Activated CD4-positive, alpha-beta T cell treated with anti-CD3 and anti-CD28 coated beads for 24 hours (primary cell): ENCODE measurements at places on chromosomes 2 and 18.

- no peak for DNase-seq
Measured at GRCh38 chr2:46915281-46915810, at the start of gene MCFD2. MCFD2 (minus strand) TSS chr2:46915806; CDS start chr2:46909171, 6,635 bp downstream.

GRCh38 chr2:11674983-11675382 is 5.0 kb upstream of the NTSR2 start:
- no peak for DNase-seq

DNA sequence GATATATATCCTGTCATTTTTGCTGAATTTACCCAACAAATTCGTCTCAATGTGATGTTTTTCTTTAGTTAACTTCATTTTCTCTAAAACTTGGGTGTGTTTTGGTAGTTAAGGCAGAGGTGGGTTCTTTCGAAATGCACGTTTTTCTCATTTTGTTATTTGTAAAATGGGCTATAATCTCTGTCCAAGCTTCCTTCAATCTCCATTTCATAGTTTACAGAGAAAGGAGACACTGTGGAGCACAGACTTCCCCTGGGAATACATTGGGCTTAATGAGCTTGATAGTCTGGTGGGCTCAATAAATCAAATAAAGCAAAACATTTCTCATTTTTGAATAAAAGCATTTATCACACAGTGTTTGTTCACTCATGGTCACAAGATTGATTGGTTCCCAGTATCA is 145.1 kb downstream of the AGPS start:
- DNase-seq, result no peak

GRCh38 chr18:4672162-4672561 is 217.1 kb upstream of the DLGAP1 start:
- no peak for DNase-seq

DNA sequence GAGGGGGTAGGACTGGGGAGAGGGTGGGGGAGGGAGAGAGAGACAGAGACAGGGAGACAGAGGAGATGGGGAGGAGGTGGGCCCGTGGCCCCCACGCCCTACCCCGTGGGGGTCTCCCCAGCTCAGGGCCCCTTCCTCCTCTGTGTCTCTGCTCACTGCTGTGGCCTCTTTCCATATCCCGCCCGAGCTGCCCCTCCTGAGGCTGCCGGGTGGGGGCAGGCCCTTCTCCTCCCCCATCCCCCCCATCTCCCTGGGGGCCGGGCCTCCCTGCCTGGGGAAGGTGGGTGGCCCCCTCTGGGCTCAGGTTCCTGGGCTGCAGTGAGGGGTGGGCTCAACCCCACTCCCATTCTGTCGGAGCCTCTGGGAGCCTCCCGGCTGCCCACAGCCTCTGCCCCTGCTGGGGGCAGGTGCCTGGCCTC is 332 bp upstream of the PDCD1 start:
- DNase-seq, result no peak

DNA sequence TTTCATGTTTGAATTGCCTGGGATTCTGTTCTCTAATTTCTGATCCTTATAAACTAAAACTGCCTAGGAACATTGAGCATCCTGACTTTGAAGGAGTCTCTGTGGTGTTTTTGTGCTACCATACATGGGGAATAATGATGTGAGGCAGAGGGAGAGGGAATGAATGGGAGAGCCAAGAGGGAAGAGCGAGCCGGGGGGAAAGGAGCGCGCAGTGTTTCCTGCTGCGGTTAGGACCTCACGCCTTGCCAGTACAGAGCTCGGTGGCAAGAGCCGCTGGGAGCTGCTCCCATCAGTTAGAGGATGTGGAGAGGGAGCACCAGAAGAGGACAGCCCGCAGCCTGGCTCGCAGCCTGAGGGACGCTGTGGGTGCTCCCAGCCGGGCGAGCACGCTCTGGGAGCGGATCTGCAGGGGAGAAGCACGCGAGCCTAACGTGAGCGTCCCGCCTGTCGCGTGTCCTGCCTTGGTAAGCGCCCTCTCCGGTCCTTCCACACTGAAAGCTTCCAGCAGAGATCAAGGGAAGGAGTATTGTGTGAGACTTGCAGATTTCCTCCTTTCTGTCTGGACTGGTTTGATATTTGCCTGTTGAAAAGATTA is 114.7 kb downstream of the FAM210A start:
- DNase-seq, result no peak

DNA sequence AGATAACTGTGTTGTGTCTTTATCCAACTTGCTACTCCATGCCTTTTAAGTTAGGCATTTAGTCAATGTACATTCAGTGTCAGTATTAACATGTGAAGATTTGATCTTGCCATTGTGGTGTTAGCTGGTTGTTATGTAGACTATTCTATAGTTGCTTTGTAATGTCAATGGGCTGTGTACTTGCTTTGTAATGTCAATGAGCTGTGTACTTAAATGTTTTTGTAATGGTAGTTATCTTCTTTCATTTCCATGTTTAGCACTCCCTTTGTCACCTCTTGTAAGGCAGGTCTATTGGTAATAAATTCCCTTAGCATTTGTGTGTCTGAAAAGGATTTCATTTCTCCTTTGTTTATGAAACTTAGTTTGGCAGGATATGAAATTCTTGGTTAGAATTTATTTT is 53.4 kb downstream of the MC4R start:
- no peak for DNase-seq

GRCh38 chr2:32825291-32825712 is 121.5 kb upstream of the LTBP1 start:
- no peak for DNase-seq

DNA sequence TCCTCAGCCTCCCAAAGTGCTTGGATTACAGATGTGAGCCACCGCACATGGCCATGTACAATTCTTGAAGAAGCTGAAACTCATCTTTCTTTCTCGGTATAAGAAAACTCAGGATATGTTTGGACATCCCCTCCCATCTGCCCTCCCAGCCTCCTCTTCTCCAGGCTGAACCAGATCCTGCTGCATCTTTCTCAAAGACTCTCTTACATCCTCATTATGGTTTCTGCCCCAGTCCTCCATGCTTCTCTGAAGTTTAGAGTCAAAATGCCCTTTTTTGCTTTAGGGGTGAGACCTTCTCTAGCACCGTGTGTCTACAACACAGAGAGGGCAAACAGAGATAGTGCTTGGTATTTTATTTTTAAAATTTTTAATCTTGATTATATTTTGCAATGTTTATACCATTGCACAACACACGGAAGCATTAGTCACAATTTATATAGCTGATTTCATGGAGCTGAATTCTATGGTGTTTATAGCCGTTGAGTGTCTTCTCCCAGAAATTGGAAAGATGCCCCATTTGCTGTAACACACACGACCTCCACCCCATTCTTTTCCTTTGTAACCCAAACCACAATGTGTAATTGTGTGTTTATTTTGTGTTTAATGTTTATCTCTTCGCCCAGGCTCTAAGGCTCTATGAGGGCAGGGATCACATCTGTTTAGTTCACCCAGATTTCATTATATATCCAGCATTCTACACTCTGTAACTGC is 206.0 kb upstream of the TNP1 start:
- no peak for DNase-seq
